HS-5 (cell line): ENCODE measurements at places on chromosomes 11 and 22.

GRCh38 chr22:31278151-31278621 lies 14.1 kb downstream of the PIK3IP1 start:
- DNase-seq = no peak

DNA sequence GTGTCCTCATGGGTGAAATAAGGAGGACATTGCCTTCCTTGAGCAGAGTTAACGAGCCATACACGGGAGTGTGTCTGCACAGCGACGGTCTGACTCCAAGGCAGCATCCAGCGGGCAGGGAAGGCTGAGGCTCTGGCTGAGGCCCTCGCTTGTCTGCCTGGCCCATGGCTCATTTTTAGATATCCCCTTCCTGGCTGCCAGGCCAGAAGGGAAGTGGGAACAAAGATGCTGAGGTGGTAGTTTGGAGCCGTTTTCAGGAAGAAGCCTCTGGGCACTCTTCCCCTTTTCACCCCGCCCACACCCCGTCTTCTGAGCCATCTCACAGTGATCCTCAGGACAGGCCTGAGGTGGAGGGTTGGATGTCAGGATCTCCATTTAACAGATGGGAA lies 3.0 kb upstream of the SLCO2B1 start:
- no peak for DNase-seq

DNA sequence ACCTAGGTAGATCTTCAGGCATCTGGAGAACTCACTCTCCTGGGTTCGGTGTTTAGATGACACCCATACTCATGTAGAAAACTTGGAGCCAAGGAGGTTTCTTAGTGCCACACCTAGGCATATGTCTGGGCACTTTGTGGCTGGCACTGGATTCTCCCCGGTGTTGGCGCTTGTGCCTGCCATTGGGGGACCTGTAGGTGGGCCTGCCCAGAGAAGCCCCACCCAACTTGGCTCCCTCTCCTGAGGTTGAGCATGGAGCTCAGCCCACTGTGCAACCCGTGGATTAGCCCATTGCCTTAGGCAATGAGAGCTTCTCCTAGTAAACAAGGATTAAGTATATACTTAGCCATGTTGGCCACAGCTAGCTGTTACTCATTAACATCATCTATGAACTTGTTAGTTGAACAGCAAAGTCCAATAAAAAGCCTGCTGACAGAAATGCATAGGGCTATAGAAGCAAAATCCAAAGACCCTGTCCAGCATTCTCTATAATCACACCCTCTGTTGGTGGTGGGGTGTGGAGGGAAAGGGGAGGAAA lies 335.5 kb upstream of the CHORDC1 start:
- DNase-seq = no peak

DNA sequence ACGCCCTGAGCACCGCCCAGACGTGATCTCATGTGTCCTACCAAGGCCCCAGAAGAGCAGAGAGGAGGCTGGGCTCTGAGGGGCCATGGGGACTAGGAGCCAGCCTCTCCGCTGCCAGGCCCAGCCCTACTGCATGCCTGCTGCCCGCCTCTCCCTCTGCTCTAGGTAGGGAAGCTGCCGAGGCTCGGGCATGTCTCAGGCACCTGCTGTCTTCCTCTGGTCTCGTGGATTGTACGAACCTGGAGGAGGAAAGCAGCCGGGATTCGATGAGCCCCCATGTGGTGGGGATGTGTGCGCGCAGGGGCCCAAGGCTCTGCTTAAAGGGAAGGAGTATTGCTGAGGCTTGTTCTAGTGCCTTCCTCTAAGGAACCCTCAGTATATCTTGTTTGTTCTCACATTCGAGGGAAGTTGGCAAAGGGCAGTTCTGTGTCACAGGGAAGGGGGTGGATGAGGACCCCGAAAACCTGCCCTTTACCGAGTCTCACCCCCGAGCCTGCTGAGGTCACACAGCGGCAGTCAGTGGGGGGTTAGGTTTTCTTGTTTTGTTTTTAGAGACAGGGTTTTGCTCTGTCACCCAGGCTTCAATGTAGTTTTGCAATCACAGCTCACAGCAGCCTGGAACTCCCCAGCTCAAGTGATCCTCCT lies 21.2 kb downstream of the DAGLA start:
- DNase-seq = no peak

DNA sequence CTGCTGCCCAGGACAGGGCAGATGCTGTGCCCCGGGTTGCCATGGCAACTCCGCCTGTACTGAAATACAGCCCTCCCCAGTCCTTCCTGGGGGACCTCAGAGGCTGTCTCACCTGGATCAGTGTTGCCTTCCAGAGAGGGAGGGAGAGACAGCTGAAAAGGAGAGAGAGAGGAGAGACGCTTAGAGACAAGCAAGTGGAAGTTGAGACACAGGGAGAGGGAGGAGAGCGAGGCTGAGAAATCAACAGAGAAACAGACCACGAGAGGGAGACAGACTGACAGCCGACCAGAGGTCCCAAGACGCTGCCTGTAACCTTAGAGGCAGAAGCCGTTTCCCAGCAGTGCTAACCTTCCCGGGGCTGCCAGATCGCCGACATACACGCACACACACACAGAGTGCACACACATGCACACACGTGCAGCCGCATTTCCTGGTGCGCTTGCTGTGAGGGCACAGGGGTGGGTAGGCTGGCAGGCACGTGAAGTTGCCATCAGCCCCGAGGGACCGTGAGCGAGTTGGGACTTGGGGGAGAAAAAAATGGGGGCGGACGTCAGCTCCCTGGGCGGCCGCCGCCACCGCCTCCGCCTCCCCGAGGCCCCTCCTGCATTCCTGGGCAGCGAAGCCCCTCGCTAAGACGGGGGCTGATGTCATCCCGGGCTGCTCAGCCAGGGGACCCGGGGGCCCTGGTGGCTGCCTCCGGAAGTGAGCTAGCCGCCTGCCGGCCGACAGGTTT lies 88.6 kb upstream of the CRYBB3 start:
- DNase-seq = peak; percentile 83

- no peak for DNase-seq
These were observed 53.7 kb downstream of the PPP6R2 start for GRCh38 chr22:50396751-50397370.

DNA sequence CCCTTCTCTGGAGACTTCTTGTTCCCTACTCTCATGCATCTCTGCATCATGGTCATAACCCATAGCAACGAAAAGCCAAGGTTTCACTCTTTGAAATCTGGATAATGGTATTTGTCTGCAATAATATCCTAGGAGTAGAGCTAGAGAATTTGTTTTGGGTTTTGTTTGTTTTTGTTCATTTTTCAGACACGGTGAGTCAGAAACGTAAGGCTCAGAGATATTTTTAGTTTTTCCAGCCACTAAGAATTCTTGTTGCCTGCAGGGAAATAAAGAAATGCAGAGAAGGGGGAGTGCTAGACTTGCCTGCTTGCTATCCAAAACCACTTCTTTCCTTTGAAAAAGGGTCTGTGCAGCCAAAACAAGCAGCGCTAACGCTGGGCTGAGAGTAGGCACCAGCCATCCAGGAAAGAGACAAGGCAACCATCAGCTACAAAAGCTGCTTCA lies 26.0 kb downstream of the POU2AF3 start:
- DNase-seq = no peak

DNA sequence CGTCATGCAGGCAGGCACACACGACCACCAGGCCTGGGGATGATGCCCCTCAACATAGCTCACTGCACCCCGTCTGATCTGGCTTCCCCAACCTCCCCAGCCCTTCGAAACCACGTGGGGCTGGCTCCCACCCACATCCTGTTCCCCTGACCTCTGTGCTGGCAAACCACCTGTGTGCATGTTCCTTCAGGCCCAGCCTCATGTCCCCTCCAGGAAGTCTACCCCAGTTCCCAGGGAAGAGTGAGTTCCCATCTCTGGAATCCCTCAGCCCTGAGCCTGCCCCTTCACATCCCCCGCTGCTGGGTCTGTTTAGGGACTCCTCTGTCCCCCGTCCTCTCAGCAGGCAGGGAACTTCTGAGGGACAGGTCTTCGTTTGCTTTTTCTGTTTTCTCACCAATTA lies 7.1 kb downstream of the SLC7A4 start:
- no peak for DNase-seq

GRCh38 chr22:44360668-44361381 lies 48.1 kb upstream of the SHISAL1 start:
- no peak for DNase-seq

DNA sequence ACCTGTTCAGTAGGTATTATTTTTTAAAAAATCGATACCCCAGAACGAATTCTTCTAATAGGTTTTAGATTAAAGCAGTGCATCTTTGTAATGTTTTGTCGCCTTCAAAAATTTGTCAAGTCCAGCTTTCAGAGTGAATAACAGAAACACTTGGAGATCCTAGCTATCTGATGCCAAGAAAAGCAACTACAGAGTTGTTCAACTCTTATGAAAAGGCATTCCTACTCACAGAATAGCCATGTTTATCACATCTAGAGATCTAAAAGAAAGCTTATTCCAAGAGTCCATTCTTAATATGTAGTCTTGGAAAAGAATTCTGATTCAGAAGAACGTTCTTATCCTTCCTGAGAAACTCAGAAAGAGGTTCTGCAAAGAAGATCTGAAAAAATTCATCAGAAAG lies 268.5 kb downstream of the TTC28 start:
- DNase-seq = no peak

DNA sequence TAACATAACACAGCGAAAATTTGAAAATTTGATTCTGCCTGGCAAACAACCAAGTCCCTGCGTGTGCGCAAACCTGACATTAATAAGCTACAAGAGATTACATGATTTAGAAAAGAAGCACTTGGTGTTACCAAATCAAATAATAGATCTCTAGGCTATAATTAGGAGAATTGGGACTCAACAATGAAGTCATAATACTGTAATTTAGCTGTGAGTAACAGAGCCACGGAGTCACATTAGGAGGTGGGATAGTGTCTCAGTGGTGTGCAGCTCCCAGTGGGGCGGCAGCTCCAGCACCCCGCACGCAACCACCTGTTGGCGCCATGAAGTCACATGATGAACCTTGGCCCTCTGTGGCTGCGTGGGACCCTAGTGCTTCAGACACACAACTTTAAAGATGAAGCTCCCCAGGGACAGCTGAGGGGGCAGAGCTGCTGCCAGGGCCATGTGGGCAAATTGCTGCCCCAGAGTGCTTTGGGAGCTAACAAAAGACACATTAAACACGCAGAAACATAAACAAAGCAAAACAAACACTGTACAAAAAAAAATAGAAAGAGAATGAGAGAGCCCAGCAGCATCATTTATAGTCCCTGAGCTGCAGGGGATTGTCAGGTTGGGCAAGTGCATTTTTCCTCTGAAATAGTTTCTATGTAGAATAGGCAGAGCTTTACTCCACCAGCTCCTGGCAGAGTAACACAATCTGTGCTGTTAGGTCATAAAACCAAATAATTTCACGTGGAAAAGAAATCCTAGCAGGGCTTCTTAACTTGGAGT lies 605.6 kb downstream of the SOX6 start:
- DNase-seq = no peak

- DNase-seq = peak; percentile 78
These were observed 49.7 kb upstream of the BIRC3 start for GRCh38 chr11:102267609-102268008.

- no peak for DNase-seq
These were observed 37.7 kb downstream of the SGSM3 start for GRCh38 chr22:40407831-40408717.

- DNase-seq = no peak
These were observed 204.5 kb downstream of the LRRC4C start for GRCh38 chr11:41254966-41255365.

GRCh38 chr11:16191212-16191867 lies 165.0 kb downstream of the SOX6 start:
- no peak for DNase-seq

DNA sequence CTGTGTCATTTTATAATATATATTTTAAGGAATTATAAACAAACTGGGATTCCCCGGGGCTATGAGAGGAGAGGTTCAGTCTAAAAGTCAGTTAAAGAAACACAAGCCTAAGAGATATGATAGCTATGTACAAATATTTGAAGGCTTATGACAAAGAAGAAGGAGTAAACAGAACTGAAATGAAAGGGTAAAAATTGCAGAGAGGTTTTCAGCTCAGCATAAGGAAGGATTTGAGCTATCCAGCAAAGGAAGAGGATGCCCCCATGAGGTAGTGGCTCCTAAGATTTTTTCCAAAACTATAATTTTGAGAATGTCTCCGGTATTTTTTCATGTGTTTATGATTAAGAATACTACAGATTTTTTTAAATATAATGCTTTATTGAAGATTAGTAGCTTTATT lies 57.9 kb upstream of the ANGPTL5 start:
- no peak for DNase-seq

- DNase-seq = no peak
These were observed 6.9 kb downstream of the CDC42EP1 start for GRCh38 chr22:37566903-37567798.

DNA sequence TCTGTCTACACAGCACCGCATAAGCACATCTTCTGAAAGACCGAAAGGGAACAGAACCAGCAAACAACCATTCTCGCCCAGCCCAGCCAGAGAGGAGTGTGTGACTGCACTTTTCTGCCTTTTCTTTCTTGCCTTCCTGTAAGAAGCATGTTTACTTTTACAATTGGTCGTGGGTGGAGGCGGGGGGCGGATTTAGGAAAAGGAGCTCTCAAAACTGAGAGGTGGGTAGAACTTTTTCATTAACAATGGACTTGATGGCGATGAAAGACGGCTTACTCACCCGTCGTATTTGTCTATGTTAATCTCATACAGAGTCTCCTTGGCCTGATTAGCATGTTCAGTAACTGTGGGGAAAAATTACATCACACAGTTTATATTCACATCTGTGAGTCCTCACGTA lies 27.2 kb downstream of the CERK start:
- DNase-seq = no peak

DNA sequence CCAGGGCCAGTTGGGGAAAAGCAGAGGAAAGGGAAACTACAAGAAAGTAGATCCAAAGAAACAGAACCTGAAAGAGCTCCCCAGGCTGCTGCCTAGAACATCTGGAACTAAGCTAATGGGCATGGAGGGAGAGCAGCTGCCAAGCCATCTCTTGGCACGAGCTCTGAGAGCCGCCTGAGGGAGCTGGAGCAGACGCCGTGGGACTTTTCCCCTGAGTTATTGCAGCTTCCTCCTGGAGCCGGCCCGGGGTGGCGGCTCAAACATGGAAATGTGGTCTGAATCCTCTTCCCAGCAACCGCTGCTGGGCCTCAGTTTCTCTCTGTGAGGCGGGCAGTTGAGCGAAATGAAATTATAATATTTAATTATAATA lies 41.8 kb downstream of the LIF start:
- no peak for DNase-seq

- DNase-seq = no peak
These were observed 37.1 kb downstream of the ST3GAL4 start for GRCh38 chr11:126392633-126393013.

DNA sequence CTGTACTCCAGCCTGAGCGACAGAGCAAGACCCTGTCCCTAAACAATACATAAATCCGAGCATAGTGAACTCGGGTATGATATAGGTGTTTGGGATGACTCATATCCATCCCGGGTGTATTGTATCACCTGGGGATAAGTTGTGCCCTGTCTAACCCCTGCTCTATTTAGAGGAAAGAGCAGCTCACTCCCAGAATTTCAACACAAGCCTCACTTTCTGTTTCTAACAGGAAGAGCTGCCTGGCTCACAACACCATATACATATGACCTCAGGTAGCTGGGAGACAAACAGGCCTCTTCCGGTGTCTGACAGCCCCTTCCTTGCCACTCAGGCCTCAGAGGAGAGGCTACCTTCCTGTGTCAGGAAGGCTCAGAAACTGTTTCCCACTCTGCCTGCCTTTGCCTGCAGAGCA lies 9.9 kb upstream of the MICALL1 start:
- DNase-seq = no peak
